Stimulated activated naive CD8-positive, alpha-beta T cell treated with anti-CD3 and anti-CD28 coated beads, Interleukin-15, amount 100 ng/mL, for 72 hours (primary cell): ENCODE measurements at places on chromosomes 4 and X.

DNA sequence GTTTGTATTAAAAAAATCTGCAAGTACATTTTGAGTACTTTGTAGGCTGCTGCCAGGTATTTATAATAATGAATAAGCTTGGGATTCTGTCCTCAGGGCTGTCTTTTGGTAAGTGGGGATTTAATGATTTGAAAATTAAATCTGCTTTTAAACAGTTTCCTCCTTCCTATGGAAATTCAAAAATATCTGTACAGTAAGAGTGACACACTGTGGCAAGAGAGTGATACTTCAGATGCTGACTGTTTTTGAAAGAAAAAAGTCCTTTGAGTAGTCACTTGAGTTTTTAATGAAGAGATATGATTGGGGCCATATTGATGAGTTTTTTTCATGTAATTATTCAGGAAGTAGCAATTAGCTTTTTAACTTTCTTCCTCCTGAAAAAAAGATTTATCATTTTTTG is 49.2 kb downstream of the SMARCAD1 start:
- DNase-seq, result no peak

- DNase-seq, result no peak
These were observed 150.8 kb downstream of the NPNT start for GRCh38 chr4:106046083-106046482.

DNA sequence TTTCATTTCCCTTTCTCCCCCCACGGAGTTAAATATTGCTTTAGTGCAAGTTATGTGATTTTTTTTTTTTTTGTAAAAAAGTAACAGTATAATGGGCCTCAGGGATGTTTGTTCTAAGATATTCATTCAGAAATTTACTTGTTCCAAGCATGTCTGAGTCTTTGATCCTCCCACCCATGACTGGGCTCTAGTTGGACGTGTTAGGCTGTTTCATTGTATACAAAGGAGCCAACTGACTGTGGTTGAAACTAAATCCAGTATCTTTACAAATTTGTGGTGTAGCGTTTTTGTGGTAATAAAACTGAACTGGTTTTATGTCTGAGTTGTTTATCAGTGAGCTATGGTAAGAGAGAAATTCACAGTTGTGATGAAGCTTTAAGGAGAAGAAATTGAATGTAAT is 74.1 kb downstream of the DOCK11 start:
- no peak for DNase-seq

DNA sequence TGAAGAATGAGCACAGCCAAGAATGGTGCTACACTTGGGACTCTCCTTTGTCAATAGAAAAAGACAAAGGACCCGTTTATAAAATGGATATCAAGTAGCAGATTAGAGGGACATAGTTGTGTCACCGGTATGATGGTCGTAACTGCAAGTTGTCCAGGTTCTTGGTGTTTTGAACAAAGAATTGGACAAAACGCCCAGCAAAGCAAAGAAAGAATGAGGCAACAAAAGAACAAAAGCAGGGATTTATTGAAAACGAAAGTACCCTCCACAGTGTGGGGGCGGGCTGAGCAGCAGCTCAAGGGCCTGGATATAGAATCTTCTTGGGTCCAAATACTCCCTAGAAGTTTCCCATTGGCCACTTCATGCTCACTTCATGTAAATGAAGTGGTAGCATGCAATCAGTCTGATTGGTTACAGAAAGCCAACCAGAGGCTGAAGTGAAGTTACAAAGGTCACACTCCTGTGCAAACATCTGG is 54.7 kb downstream of the SHROOM3 start:
- no peak for DNase-seq

DNA sequence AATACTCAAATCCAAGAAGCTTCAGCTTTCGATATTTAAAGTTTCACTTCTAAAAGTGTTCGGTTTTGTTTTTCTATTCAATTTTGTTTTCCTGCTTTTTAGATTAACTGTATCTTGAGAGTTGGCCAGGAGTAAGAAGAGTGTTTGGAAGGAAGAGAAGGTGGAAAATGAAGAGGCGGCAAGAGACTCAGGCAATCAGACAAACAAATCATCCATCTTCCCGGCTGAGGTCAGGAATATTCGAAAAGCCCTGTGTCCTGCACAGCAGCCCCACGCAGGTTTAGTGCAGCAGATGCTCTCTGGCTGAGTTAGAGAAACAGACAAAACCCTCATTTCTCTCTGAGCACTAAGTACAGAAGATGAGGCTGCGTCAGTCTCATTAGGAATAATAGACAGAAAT is 330.3 kb upstream of the NOCT start:
- no peak for DNase-seq

DNA sequence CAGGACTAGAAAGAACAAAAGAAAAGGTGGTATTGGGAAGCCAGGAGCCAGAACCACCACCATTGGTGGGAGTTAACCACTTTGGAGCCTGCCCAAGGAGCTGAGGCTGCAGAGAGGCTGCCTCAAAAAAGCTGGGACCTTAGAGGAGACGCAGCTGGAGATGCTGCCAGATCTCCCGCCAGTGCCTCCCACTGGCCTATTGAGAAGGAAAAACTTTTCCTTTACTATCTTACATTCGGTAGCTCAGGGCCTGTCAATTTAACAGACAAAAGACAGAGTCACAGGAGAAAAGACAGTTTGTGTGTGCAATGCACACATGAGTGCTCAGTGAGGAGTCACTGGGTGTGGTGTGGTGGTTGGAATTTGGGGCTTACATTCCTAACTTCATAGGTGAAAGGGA is 52.4 kb upstream of the HPSE start:
- DNase-seq, result no peak

GRCh38 chrX:40952855-40953254 is 132.4 kb upstream of the USP9X start:
- no peak for DNase-seq

DNA sequence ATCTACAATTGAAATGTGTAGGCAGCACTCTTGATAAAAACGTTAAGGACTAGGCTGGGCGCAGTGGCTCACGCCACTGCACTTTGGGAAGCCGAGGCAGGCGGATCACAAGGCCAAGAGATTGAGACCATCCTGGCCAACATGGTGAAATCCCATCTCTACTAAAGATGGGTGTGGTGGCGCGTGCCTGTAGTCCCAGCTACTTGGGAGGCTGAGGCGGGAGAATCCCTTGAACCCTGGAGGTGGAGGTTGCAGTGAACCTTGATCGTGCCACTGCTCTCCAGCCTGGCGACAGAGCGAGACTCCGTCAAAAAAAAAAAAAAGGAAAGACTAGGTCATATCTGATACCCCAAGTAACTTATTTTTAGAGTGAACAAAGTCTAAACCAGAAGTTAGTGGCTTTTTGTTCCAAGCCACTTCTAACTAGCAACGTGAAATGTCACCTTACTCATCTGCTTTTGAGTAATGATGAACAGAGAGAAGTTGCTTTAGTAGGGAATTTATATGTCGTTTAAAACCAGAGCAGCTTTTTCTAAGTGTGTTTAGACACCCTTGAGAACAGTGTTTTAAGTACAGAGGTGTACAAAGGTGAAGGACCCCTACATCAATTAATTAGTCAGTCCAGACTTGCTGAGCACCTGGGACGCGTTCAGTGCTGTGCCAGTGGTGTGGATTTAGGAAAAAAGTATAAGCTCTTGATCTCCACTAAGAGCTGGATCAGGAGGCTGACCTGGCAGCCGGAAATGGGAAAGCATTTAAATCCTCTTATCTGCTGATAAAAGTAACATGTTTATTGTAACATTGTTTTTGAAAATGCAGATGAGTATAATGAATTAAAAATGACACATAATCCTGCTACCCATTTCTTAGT is 23.5 kb downstream of the SPRY1 start:
- no peak for DNase-seq

GRCh38 chr4:149055624-149056023 is 613.4 kb upstream of the NR3C2 start:
- no peak for DNase-seq

DNA sequence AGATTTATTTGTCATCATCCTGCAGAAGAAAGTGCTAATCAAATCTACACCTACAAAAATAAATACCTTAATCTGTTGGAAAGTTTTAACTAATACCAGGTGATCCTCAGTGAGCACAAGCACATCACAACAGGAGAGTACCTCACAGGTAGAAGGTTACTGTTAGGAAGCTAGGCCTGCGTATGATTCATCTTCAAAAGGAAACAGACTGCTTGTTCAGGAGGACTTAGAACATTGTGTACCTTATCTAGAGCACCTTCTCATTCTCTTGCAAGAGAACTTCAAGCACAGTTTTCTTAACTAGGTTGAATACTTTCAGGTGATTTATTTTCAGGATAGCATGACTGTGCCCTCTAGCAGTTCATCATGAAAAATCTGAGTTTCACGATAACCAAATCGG is 54.2 kb downstream of the MND1 start:
- no peak for DNase-seq

GRCh38 chr4:55127521-55127920 is 2.1 kb upstream of the KDR start:
- no peak for DNase-seq

DNA sequence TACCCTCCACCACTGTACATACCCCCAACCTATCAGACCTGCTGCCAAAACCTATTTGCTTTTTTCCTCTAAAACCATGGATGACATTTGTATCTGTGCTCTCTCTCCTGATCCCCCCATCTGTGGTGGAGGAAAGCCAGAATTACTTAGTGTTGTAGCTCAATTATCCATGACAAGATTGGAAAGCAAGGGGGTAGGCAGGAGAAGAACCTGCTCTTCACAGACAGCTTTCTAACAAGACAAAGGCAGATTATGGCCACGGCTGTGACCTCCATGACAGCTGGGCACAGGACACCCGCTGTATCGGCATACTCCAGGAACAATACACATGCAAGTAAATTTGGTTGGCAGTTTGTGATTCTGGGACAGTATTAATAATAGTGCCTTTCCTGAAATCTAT is 186.7 kb downstream of the ENOX2 start:
- DNase-seq, result no peak

- no peak for DNase-seq
These were observed 907.1 kb downstream of the FSTL5 start for GRCh38 chr4:161256716-161257115.

- no peak for DNase-seq
These were observed 114.5 kb downstream of the ZNF330 start for GRCh38 chr4:141335166-141335565.

DNA sequence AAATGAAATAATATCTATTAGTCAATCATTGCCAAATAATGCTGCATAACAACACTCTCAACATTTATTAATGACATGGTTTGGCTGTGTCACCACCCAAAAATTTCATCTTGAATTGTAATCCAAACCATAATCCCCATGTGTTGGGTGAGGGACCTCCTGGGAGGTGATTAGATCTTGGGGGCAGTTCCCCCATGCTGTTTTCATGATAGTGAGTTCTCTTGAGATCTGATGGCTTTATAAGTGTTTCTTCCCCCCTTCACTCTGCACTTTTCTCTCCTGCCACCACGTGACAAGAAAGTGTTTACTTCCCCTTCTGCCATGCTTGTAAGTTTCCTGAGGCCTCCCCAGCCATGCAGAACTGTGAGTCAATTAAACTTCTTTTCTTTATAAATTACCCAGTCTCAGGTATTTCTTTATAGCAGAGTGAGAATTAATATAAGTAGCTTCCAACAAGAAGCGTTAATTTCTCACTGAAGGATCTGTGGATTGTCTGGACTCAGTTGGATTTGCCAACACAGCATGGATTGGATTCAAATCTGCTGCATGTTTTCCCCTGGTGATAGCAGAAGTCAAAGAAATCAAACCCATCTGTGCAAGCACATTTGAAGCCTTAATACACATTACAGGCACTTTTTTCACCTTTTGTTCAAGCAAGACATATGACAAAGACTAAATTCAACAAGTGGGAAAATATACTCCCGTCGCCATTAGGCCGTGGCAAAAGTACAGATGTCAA is 216.6 kb downstream of the PDGFC start:
- no peak for DNase-seq

DNA sequence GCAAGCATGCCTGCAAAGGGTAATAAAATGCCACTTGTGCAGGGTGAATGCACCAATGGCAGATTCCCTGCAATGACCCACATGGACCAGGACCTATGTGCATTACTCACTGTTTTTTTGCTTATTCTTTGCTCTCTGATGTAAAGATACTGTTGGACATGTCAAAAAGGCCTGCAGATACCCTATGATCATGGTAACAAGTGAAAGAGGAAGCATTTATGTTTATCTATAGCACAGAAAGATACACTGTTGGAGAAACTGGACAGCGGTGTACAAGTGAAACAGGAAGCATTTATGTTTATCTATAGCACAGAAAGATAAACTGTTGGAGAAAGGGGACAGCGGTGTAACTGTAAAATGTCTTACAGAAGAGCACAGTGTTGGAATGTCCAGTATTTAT is 127.5 kb downstream of the PAPSS1 start:
- no peak for DNase-seq

DNA sequence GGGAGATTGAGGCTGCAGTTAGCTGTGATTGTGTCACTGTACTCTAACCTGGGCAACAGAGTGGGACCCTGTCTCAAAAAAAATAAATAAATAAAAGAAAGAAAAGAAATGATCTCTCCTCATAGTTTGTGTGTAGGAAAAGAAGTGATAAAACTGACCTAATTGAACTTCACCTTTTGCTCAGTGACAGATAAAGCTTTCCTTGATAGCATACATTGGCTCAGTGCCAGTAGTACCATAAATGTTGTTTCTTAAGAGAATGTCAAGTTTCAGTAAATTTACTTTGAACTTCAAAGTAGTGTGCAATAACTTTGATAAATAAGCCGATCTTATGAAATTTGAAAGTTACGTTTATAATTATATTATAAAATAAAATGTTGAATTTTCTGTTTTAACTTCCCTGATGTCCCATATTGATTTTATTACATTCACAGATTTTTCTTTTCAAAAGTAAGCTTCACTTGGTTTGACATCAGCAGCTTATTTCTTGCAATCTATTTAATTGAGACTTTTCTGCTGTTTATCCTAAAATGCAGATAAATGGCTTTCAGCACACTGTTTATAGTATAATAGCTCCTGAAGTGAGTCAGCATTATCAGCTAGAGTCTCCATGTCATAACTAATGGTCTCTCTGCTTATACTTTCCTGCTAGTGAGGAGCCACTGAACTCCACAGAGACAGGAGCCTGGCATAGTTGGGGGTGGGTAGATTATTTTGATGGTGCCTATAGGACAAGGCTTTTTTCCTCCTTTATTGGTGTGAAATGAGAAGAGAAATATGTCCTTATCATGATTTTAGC is 330.1 kb downstream of the BMPR1B start:
- DNase-seq, result no peak

- no peak for DNase-seq
These were observed 2.3 kb downstream of the IL2RG start for GRCh38 chrX:71109051-71109450.

DNA sequence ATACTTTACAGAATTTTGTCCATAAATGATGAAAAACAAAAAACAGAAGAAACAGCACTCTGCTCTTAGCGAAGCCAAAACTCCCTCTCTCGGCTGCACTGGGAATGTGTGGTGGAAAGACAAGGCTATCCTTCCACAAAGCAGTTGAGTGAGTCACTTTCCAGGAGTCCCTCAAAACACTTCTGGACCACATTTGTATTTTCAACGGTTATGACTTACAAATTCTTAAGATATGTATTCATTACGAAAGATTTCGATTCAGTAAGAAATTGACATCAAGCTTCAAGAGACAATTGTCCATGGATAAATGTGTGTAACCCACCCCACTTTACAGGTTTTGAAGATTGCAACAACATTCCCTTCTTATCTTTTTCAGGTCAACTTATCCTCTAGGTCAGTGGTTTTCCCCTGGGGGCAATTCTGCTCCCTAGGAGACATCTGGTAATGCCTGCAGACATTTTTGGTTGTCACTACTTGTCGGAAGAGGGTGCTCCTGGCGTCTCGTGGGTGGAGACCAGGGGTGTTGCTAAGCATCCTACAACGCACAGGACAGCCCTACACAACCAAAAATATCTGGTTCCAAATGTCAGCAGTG is 66.7 kb upstream of the MTNR1A start:
- DNase-seq, result no peak
